ENCODE measurements at places on chromosomes 1 and 21. TPM values are rescaled to one million over a fixed set of nuclear protein-coding genes. Genes with fewer than 3 reads are reported as not detected.

GRCh38 chr1:158145173-158145719 is 35.4 kb upstream of the CD1D start:
- DNase-seq: no peak

DNA sequence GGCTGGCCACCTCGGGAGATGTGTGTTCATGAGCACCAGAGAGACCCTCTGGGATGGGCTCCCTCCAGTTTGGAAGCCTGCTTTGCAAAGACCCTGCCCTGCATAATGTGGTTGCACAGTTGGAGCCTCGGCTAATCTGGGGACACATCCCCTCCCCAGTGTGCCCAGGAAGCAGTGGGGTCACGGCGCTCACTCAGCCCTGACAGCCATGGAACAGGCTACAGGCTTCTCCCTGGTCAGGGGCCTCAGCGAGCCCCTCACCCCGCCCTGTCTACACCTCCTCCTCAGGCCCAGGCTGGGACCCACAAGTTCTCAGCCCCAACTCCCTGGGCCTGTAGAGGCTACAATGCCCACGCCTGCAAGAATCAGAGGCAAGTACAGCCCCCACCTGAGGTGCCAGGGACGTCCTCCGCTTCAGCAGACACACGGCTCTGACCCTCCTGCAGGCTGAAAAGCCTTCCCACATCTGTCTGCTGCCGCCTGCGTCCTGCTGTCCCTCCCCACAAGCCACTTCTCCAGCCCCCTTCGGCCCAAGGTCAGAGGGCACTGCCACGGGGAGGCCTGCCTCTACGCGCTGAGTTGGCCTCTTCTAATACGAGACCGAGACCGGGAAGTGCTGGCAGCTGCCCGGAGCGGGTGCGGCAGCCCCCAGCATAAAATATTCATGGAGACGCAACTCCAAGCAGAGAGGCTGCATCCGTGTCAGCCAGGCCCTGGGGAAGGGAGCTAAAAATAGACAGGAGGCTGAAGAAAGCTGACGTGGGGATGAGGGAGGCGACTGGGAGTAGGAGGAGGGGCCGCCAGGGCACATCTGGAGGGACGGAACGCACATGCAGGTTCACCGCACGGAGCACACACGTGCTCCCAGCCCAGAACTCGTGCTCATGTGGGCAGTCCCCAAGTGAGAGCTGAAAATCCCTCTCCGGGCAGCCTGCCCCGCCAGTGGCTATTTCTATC is 15.2 kb upstream of the GPR153 start:
- no peak for DNase-seq

- no peak for DNase-seq
Measured at GRCh38 chr1:145716641-145717345, 2.5 kb upstream of the CD160 start.

DNA sequence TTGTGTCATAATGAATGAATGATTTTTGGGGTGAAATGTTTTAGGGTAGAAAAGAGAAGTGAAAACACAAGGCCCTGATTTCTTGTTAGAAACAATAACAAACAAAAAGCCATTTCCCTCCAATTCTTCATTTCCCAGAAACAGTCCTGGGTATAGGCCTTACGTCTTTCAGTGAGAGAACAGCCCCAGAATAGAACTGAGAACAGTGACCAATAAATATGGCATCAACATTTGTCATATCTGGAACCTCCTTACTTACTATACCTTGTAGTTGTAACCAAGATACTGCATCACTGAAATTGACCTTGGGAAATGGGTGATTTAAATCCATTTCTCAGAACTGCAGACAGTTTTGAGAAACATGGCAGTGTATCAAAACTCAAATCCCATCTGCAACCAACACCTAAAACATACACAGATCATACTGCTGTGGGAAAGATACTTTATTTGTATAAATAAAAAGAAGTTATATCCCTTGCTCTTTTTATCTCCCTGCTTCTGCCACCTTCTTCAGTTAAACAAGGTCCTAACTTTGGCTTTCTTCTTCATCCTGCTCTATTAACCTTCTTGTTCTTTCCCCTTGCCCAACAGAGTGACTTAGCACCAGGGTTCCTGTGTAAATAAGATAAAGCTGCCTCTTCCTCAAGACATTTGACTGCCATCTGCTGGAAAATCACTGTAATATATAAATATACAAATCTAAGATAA is 19.5 kb downstream of the XKR8 start:
- DNase-seq: no peak

- no peak for DNase-seq
Measured at GRCh38 chr1:174550296-174550695, 102.5 kb downstream of the GPR52 start.

DNA sequence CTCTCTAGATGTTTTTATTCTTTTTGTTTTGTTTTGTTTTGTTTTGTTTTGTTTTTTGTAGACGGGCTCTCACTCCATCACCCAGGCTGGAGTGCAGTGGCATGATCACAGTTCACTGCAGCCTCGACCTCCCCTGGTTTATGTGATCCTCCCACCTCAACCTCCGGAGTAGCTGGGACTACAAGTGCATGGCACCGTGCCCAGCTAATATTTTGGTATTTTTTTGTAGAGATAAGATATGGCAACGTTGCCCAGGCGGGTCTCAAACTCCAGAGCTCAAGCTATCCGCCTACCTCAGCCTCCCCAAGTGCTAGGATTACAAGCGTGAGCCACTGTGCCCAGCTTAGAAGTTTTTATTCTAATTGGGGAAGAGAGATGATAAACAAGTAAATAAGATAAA is 13.3 kb upstream of the TP53BP2 start:
- no peak for DNase-seq

DNA sequence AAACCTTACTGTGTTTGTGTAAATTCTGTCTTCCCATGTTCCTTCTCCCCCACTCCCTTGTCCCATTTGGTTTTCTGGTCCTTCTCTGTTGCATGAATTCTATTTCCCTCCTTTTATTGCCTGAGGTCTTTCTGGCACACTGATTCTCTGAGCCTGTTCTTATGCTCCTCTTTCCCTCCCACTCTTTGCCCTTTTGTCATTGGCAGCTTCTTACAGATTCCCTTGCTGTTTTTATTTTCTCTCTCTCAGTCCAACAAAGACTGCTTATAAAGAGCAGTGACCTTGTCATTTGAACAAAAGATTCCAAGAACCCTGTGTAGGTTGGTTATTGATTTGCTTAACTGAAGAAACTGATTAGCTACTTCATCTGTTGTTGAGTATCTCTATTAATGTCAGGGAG is 49.7 kb downstream of the GPR52 start:
- DNase-seq: no peak

GRCh38 chr21:34836103-34836932 is 167.5 kb downstream of the CLIC6 start:
- no peak for DNase-seq

DNA sequence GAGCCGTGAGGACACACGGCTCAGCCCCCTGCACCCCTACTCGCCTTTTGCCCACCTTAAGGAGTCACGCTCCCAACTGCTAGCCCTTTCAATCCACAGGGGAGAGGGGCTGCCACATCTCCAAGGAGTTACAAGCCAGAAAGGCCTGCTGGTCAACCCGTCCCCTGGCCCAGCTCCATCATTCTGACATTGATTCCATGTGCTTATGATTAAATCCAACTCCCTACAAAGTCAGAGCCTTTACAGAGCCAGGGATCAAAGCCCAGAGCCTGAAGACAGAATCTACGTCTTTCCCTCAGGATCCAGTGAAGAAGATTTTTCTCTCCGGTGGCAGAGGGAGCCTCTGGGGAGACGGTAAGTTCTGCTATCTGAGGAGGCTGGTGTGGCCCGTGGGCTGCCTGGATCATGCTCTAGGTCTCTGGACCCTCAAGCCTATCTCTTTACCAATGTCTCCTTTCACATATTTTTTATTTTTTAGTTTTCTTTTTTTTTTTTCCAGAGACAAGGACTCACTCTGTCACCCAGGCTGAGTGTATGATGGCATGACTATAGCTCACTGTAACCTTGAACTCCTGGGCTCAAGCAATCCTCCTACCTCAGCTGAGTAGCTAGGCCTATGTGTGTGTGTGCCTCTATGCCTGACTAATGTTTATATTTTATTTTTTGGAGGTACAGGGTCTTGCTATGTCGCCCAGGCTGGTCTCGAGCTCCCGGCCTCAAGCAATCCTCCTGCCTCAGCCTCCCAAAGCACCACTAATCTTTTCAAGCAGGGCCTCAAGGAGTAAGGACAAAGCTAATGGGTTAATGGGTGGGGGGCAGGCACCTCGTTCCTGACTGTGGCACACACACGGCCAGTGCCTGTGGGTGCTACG is 61.3 kb downstream of the SLC66A1 start:
- DNase-seq: no peak

- no peak for DNase-seq
Measured at GRCh38 chr1:62307446-62307845, 11.8 kb downstream of the KANK4 start.

DNA sequence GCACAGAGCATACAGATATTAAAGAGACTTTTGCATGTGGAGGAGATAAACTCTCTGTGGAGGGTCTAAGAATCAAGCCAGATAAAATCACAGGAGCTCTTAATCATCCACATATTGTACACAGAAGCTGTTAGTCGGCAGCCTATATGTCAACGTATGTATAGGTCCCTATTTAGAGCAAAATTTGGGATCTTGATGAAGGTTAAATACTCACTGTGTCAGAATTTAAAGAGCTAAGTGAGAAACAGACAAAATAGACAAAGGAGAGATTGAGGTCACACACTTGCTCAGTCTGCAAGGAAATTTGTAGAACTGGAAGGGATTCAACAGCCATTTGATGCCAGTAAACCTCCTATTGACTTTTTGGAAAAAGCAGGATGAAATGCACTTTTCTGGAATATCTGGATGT is 4.1 kb upstream of the IRF2BP2 start:
- DNase-seq: no peak

DNA sequence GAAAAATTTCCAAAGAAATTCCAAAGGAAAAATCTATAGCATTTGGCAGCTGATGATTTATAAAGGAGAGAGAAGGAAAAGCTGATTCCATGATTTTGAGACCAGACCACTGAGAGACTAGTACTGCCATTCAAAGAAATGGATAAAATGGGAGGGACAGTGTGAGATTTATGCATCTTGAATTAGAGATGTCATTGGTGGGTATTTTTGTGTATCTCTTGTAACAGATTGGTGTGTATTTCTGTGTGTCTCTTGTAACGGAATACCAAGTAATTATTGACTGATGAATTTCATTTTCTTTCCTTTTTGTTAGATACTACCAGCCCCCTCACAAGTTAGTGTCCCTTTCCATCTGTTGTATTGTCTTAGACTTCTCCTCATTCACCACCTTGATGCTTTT is 102.2 kb downstream of the OLFML2B start:
- DNase-seq: no peak

GRCh38 chr1:55385402-55386018 is 170.3 kb upstream of the USP24 start:
- DNase-seq: no peak

DNA sequence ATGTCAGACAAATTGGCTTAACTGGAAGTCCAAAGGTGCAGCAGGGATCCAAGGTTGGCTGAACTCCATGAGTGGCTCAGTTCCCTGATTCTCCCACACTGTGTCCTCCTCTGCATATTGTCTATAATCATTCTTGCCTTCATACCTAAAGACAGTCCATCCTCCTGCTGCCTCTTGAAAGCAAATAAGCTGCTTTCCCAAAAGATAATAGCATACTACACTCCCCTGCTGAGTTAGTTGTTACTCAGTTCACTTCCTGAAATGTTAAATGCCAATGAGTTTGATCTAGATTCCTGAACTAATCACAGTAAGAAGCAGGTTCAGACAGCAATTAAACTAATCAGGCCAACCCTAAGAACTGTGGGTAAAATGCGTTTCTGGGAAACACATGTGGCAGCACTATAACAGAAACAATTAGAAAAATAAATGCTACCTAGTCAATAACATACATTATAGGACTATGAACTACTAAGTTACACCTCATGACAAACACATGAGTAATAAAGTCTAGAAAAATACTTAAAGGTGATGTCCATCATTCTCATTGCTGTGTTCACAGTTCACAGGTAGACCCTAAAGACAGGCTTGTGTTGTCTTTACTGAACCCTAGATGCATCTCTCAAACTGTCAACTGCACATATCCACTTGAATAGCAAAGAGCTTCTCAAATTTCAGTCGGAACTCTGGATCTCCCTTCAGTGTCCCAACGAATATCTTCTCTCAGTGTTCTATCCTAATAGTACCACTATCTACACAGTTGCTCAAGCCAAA is 50.8 kb upstream of the BOLA1 start:
- DNase-seq: no peak

- DNase-seq: no peak
Measured at GRCh38 chr21:25342816-25343215, 264.5 kb downstream of the MRPL39 start.

DNA sequence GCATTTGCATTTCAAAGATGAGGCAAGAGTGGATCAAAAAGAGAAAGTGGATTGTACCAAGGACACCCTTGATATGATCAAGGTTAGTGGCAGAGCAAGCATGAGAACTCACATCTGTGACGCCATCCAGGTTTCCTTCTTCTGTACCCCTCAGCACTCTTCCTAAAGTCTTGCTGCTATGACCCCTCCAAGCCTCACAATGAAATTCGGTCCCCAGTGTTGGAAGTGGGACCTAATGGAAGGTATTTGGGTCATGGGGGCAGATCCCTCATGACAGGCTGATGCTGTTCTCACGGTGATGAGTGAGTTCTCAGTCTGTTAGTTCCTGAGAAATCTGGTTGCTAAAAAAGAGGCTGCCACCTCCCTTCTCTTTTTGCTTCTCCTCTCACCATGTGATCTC is 86.4 kb downstream of the PGM1 start:
- DNase-seq: no peak

- no peak for DNase-seq
Measured at GRCh38 chr1:186633116-186633515, 47.1 kb downstream of the PTGS2 start.

DNA sequence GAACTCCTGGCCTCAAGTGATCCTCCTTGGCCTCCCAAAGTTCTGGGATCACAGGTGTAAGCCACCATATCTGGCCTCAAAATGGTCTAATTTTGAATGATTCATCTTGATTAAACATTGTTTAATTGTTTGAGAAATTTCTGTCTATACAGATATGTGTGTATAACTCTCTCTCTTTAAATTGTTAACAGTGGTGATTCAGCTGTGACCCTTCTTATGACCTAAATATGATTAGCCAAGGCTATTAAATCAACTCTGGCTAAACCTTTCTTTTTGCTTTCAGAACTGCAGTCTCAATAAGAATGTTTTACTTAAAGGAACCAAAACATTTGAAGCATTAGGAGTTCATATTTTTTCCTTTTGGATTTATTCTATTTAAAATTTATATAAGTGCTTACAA is 19.2 kb upstream of the B3GALT5 start:
- no peak for DNase-seq

- no peak for DNase-seq
Measured at GRCh38 chr1:190908691-190909090, 431.0 kb upstream of the BRINP3 start.

Gene PRAMEF9
- not detected for total RNA-seq

Gene RUNX3
- total RNA-seq: 186 TPM

Gene NFASC
- total RNA-seq: 0.27 TPM

Gene OR6N1
- total RNA-seq: not detected

Gene PCSK9
- not detected for total RNA-seq

Gene TMEM51
- total RNA-seq: not detected

Gene UCK2
- 3.3 TPM for total RNA-seq

Gene TPR
- total RNA-seq: 139 TPM

Gene S100A5
- 1.1 TPM for total RNA-seq
